ENCODE measurements at places on chromosomes 2 and 18.

DNA sequence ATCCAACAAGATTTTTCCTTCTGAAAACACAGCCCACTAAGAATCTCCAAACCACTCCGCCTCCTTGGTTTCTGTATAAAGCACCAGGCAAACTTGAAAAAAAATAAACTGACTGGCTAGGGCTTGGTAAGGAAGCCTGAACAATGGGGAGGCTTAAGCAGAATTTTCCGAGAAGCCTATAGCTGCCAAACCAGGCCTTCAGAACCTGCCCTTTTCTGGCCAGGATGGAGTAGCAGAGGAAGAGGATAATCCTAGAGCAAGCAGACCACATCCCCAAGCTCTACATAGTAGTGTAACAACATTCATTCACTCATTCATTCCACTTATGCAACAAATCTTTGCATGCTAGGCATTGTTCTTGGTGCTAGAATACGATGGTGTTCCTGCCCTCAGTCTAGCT lies 529.6 kb upstream of the ZEB2 start:
- DNase-seq, result no peak

- DNase-seq, result no peak
Measured at GRCh38 chr2:72425996-72426395, 278.3 kb upstream of the CYP26B1 start.

DNA sequence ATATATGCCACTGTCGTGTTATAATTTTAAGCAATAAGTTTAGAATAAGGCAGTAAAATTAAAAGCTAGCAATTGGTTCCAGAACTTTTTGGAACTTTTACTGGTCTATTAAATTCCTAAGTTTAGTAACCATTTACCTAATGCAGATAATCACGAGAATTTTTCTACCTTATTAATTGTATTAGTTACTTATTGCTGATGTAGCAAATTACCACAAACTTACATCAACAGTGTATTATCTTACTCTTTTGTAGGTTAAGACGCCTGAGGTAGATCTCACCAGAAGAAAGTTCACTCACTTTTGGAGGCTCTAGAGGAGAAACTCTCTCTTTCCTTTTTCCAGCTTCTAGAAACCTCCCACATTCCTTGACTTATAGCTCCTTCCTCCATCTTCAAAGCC lies 14.0 kb upstream of the UBE2E3 start:
- no peak for DNase-seq

GRCh38 chr2:67240507-67240906 lies 156.6 kb upstream of the ETAA1 start:
- no peak for DNase-seq

GRCh38 chr2:205924676-205925075 lies 161.3 kb downstream of the INO80D start:
- no peak for DNase-seq

DNA sequence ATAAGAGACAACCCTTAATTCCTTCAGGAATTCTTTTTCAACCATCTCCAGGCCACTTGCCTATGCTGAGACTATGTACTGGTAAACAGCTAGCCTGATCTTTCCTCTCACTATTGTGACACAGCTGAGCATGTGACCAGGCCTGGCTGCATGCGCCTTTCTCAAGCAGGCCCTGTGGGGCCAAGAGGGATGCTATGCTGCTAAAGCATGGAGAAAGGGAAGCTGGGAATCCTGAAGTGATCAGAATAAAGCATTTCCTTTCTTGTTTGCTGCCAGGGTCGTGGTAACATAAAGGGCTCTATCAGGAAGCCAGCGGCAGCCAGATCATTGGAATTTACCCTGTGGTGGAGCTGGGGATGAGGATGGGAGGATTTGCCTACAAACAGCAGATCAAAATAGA lies 29.8 kb upstream of the LCLAT1 start:
- no peak for DNase-seq

DNA sequence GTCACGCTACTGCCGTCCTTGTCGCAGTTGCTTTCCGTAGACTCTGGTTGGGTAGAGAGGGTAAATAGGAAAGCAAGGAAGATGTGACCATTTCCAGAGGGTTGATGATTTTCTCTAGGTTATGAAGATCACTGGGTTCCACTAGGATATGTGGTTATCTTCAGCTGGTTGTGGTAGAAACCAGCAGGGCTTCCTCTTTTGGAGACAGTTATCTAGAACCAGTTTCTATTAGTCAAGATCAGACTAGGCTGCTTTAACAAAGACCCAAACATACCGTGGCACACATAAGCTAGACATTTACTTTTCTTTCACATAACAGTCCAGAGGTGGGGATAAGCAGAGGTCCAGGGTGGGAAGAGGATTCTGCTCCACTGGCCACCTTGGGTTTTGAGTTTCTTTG lies 59.6 kb downstream of the FASTKD2 start:
- no peak for DNase-seq

GRCh38 chr18:44922968-44923367 lies 242.3 kb downstream of the SETBP1 start:
- DNase-seq, result no peak

DNA sequence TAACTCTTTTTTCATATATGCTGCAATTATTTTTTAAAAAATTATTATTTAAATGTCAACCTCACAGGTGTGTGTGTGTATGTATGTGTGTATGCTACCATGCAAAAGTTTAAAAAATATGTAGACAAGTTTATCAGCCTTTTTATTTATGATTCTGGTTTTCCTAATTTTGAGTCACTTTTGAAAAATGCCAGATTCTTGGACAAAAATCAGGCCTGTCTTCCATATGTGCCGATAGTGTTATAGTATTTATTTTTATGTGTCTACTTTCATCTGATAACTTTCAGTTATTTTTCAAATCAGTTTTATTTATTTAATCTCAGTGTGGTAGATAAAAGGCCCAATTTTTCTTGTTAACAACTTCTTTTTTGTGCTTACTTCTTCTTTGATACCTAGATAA lies 176.2 kb downstream of the RDH14 start:
- no peak for DNase-seq

DNA sequence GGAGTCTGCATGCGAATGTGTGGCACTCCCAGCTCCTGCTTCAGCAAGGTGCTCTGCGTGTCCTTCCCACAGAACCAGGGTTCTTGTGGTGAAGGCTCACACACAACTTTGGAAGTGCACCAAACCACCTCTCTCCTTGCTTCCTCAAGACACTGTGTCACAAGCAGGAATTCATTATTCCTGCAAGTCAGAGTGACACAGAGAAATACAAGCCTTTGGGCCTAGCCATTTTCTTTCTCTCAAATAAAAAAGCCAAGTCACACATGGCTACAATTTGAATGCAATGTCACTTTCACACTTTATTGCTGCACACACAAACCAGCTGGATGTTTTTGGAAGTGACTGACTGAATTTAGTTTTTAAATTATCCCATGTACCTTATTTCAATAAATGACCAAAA lies 30.1 kb upstream of the THOC1 start:
- DNase-seq, result no peak

- DNase-seq, result no peak
Measured at GRCh38 chr2:197857476-197858107, 53.2 kb downstream of the PLCL1 start.

- no peak for DNase-seq
Measured at GRCh38 chr2:188976545-188977268, 2.5 kb downstream of the COL3A1 start.

- no peak for DNase-seq
Measured at GRCh38 chr2:18105929-18106328, 227.5 kb downstream of the KCNS3 start.

DNA sequence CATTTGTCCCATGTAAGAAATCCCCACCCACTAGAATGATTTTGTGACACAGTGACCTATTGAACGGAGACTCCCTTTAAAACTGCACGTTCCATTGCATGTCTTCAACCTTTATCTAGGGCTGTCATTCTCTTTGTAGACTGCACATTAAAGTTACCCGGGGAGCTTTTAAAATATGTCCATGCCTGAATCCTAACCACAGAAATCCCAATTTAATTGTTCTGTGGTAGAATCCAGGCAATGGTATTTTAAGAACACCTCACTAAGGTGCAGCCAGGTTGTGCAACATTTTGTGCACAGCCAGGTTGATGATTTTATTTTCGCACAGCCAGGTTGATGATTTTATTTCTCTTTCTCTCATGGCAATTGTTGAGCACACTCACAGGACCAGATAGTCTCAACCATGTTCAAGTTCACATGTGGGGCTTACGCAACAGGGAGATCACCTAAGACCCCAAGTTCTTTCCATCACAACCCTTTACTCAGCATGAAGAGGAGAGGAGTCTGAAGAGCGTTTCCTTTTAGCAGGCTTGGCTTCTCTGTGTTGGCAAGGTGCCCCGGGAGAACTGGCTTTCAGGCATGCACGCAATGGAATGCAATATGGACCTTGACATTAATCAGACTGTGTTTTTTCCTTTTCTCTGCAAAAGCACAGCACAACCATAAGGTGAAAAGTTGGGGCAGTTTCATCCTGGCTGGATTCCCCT lies 467.3 kb upstream of the ETAA1 start:
- no peak for DNase-seq

DNA sequence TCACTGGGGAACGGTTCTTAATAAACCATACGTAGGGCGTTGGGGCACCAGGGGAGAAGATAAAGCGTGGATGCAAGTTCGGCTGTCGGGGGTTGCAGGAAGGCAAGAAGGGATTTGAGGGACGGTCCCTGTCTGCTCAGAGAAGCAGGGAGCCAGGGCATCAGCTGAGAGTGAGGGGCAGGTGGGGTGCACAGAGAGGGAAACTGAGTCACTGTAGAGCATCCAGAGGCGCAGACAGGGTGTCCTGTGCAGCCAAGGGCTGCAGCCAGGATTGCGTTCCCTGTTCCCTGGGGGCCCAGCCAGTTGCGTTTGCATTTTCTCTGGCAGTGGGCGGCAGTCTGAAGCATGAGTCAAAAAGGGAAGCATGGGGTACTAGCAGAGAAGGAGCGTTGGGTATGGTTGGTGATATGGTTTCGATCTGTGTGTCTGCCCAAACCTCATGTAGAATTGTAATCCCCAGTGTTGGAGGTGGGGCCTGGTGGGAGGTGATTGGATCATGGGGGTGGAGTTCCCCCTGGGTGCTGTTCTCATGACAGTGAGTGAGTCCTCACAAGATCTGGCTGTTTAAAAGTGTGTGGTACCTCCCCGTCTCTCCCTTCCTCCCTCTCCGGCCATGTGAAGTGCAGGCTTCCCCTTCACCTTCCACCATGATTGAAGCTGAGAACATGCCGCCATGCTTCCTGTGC lies 202.9 kb downstream of the NDUFA10 start:
- DNase-seq, result no peak

DNA sequence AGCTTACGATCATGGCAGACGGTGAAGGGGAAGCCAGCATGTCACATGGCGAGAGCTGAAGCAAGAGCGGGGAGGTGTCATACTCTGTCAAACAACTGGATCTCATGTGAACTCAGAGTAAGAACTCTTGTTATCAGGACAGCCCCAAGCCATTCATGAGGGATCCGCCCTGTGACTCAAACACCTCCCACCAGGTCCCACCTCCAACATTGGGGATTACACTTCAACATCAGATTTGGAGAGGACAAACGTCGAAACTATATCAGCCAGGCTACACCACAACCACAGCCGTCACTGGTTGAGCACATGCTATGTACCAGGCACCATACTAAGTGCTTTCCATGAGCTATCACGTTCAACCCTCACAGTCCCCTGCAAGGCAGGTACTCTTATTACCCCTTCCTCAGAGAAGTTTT lies 293.8 kb downstream of the PRKCE start:
- DNase-seq, result no peak

DNA sequence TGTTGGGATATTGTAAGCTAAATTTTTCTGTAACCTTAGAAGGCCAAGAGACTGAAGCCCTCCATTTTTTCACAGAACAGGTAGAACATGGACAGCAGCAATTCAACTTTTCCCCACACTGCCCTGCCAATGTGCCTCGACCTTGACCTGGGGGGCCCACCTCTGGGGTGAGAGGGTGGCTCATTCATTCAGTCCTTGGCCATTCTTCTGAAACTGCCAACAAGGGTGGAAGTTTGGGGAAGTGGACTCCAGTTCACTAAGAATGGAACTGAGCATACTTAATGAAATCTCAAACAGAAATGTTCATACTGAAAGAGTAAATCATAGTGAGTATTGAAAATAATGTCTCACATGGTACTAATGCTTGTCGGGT lies 1.1 kb downstream of the EEF1B2 start:
- DNase-seq, result no peak

GRCh38 chr2:224157655-224158054 lies 118.6 kb upstream of the SERPINE2 start:
- no peak for DNase-seq

DNA sequence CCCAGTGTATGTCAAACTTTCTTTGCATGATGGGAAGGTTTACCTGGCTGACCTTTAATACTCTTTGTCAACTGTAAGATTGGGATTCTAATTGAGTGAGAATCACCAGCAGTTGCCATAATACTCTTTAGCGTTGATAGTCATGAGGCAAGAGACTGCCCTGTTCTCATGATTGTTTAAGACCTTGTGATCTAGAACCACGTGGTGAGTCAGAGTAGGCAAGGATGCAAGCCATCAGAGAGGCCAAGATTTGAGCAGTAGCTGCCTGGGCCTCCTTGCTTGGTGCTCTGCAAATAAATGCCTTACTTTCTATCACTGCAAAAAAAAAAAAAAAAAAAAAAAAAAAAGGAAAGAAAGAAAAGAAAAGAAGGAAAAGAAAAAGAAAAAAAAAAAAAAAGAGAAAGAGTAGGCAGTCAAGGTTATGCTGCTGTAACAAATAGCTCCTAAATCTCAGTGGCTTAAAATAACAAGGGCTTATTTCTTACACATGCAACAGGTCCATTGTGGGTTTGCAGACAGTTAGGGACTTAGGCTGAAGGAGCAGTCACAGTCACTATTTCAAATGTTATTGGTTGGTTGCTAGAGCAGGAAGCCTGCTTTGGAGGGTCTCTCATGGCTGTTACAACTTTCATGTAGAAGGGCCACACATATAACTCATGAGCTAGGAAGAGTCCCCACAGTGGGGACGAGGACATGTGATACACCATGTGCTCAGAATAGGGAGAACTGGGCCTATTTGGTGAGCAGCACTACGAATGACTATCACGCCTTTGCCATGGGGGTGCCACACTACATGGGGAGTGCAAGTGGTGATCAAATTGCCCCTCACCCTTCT lies 21.7 kb downstream of the IL1R2 start:
- DNase-seq, result no peak

- no peak for DNase-seq
Measured at GRCh38 chr2:233079953-233080835, 20.1 kb downstream of the INPP5D start.

DNA sequence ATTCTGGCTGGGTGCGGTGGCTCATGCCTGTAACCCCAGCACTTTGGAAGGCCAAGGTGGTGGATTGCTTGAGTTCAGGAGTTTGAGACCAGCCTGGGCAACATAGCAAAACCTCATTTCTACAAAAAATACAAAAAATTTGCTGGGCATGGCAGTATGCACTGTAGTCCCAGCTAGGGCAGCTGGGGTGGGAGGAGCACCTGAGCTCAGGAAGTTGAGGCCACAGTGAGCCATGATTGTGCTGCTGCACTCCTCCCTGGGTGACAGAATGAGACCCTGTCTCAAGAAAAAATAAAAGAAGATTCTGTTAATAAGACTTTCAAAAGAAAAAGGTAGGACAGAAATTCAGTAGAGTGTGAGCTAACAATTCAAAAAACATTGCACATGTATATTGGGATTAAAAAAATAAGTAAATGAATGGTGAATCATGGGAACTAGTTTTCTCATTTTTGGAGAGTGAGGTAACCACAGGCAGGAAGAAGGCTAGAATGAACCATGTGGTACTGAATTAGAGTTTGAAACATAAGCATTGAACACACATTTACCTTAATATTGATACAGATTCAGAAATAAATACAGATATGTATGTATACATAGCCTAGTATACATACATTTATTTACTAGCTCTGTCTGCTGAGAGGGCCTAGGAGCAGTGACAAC lies 53.5 kb downstream of the NCOA1 start:
- no peak for DNase-seq
